CD4-positive, alpha-beta T cell treated with Interleukin-1 beta for 1 hour (primary cell): ENCODE measurements at places on chromosomes 6 and 20.
A peak's percentile ranks its signal among the peaks of the same experiment; 100 is the strongest.

DNA sequence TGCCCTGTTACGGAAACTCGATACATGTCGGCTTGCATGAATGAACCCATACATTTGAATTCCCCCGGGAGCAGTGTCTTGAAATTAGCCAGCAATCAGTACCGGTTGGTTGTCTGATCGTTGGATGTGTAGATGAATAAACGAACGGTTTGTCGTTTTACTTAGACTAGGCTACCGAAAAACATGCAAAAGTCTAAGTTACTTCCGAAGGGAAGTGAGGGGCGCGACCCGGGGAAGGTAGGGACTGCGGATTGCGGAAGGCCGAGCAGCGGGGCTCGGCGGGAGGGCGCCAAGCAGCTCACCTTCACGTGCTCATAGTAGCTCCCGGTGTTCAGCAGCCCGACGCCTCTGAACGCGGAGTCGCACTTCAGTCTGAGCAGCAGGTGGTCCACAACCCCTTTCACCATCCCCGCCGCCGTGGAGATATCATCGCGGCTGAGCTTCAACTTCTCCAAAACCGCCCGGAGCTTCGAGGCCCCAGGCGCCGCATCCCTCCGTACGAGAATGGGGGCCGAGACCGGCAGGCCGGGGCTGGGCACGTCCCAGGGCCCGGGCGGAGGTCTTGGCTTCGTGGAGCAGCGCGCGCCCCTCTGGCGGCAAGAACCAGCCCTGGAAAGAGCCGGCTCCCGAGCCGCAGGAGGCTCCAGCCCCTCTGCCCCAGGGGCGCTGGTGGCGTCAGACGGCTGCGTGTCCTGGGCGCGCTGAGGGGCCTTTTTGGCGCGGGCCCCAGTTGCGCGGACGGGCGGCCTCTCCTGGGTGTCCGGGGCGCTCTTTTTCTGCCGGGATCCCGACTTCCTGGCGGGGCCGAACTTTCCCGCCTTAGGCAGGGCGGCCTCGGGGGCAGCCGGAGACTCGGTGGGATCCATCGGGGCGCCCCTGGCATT, 632 bp downstream of the CGAS start:
- peak; percentile 45 for DNase-seq

DNA sequence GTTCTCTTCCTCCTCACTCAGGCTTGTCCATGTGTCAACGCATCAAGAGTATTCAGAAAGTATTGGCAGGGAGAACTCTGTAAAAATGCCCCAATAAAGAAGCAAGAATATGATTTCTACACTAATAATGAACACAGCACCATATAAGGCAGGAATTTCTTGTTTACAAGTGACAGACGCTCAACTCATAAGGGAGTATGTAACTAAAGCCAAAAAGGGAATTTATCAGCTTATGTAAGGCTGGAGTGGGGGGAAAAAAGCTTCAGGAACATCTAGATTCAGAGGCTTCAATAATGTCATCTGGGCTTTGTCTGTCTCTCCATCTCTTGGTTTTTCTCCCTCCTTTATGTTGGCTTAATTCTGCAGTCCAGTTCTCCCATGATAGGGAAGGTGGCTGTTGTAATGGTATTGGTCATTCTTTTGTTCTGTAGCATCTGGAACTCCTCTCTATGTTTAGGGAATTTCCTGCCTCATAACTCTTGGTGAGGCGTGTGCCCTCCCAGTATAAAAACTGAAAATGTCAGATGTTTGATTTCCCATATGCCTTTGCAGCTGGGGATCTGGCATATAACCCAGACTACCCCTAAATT, 125.1 kb upstream of the COL21A1 start:
- DNase-seq: no peak

- DNase-seq: no peak
Measured at GRCh38 chr6:148385379-148385778, 42.7 kb downstream of the SASH1 start.

DNA sequence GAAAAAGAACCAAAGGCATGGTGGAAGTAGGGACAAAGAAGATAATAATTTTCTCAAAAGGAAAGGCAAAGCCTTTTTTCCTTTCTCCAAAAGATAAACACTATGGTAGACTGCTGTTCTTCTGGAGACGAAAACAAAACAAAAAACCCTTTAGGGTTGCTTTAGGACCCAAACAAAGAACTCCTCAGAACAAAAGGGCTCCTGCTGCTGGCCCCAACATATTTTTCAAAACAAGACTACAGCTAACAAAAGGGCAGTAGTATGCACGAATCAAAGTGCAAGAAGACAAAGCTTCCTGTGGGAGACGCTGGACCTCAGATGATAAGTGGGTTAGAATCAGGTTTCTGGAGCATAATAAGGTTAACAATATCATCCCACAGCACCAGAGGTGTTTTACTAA, 15.8 kb downstream of the NCOA5 start:
- DNase-seq: no peak

- peak; percentile 36 for DNase-seq
Measured at GRCh38 chr6:26215585-26216358, 128.5 kb downstream of the HFE start.

- DNase-seq: no peak
Measured at GRCh38 chr6:7062451-7063162, 45.2 kb upstream of the RREB1 start.

- no peak for DNase-seq
Measured at GRCh38 chr20:5753814-5754213, 3.6 kb downstream of the SHLD1 start.

DNA sequence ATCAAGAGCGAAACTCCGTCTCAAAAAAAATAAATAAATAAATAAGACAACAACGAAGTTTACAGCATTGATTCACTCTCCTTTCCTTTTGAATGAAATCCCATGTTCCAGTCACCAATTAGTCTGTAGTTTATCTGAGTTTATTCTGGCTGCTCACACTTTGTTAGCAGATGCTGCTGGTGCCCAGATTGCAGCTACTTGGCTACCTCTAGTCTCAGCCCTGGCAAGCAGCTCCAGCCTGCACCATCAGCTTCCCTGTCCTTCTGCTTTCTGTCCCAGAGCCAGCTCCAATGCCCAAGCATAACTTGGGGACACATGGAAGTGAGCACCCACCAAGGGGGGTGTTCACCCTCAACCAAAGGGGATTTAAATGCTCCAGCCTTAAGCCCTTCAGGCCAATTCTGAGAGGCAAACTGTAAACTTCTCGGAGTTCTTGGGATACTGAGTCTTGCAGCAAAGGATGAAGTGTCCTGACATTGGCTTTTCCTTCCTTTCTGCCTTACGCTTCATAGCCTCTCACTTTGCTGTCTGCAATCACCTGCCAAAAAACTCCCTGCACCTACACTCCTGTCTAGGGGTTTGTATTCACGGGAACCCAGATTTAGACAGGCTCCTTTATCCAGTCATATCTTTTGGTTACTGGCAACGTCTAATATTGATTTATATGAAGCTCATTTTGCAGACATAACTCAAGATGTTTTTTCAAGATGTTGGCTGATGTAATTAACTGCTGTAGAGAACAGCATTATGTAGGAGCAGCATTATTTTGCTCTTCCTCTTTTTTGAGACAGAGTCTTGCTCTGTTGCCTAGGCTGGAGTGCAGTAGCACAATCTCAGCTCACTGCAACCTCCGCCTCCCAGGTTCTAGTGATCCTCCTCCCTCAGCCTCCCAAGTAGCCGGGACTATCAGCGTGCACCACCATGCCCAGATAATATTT, 9.8 kb upstream of the TASP1 start:
- DNase-seq: no peak

GRCh38 chr6:159090530-159091480, 46.0 kb upstream of the TAGAP start:
- DNase-seq: no peak

DNA sequence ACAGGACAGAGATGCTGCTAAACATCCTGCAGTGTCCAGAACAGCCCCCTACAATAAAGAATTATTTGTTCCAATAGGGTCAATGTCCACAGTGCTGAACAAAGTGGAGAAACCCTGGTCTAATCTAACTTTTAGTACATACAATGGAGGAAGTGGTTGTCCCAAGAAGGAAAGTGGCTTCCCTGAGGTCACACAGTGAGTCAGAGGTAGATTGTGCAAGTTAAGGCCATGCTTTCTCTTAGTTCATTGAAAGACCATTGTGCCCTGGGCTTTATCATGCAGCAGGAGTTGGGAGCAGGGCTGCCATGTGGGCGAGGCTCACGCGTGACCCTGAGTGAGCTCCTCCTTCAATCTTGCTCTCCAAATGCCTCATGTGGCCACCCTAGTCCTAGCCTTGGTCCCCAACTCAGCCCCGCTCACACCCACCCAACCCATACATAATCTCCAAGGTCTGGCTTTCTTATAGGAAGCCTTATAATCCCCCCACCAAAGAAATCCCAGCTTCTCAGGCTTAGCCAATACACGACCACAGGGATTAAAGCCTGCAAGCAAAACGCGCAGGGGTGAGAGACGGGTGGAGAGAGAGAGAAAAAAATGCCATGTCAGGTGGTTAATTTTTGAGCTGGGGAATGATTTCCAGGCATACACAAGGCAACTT, 19.9 kb downstream of the SLC13A3 start:
- DNase-seq: peak; percentile 64

GRCh38 chr20:62929051-62929538, 2.8 kb upstream of the DIDO1 start:
- peak; percentile 40 for DNase-seq

DNA sequence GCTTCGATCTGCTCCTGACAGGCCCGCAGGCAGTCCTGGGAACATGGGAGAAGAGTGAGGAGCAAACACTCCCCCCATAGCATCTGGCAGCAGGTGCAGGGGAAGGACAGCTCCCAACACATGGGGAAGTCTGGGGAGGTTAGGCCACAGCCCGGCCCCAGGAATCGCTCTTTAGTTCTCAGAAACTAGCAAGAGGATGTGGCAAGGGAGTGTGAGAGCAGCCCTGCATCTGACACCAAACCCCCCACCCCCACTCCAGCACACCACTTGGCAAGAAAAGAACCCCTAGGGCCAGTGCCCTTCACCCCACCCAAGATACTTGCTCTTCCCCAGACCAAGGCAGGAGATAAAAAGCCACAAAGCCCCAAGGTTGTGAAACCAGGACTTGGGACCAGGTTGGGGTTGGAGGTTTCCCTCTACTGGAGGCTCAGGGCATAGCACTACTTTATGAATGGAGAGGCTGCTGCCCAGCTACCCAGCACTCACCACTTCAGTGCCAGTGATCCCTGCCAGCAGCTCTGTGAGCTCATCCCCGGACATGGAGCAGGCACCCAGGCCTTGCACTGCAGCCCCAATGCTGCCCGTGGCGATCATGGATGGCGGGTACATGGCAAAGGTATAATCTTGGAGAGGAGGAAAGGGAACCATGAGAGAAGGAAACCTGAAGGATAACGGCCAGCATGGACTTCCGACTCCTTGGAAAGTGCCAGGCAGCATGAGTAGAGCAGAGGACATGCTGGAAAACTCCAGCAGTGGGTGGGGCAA, 5.4 kb downstream of the CCND3 start:
- DNase-seq: peak; percentile 88

- DNase-seq: no peak
Measured at GRCh38 chr6:402901-403658, 11.5 kb downstream of the IRF4 start.

DNA sequence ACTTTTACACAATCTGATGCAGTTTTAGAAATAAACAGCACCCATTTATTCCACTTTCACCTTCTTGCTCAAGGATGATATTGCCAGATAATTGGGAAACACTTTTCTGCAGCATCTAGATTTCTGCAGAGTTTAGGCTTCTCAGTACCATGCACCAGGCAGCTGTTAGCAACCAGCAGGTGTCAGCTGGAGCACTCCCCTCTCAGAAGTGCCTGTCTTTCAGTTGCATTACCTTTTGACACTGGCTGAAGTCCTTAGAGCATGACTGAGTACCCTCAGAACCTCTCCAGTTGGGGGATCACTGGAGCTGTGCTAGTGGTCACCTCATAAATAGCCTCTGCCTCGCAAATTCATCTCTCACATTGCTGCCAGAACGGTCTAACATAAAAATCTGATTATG, 91.2 kb downstream of the DNAH8 start:
- DNase-seq: no peak

DNA sequence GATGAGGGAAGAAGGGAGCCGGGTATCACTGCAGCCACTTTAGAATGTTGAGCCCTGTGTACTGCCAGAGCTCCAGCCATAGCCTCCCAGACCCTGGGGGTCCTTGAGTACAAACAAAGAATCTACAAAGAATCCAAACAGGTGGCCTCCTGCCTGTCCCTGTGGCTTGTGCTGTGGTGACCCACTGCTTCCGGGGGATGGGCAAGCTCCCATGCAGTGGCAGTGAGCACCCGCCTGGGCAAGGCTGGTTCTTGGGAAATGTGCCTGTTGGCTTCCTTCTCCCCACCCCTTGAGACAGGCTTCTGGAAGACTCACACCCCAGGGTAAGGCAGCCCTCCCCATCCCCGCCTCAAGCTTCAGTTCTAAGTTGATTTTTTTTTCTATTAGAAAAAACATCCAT, 13.9 kb downstream of the SIRPA start:
- DNase-seq: no peak

GRCh38 chr6:4008324-4009047, 70.5 kb downstream of the FAM217A start:
- DNase-seq: peak; percentile 66

- peak; percentile 34 for DNase-seq
Measured at GRCh38 chr6:119348096-119348747, 1.3 kb downstream of the MAN1A1 start.

DNA sequence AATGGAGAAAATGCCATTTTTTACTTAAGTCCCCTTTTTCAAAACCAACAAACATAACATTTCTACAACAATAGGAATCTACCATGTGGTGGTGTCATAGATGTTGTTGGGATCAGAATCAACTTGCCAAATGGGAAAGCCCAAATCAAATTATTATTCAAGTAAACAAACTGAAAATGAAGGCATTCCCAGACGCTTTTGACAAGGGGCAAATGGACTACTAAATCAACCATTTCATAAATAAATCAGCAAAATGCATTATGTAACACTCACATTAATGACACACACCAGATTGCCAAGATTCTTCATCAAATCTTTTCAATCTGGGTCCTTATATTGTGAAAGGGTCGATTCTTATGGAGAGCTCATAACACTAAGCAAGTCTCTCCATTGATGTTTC, 375.6 kb downstream of the KIF16B start:
- DNase-seq: no peak

GRCh38 chr6:139369068-139369467, 5.4 kb downstream of the CITED2 start:
- DNase-seq: no peak

DNA sequence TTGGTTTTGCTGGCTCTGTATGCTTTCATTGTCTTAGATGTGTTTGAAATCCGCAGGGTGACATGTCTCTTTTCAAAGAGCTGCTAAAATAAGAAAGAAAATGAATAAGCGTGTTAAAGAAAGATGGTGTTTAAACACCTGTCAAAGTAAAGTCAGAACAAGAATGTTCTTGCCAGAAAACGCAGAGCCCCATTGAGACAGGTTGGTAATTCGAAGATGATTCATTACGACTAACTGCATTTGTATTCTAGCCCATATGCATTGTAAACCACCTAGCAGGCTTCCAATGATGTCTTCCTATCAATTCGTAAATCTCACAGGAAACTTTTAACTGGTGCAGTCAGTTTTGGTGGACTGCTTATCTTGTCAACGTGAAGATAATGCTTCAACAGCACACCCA, 16.8 kb downstream of the PHACTR2 start:
- DNase-seq: no peak

DNA sequence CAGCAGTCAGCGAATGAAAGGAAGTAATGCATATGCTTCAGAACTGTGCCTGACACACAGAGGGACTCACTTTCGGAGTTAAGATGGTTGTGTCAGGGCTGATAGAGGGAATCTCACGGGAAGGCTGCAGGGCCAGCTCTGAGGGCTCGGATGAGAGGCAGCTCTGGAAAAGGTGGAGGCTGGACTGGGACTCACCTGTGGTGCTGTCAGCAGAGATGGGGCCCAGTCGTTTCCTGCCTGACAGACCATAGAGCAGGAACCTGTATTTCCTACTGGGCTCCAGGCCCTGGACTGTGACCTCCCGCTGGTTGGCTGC, 9.3 kb downstream of the CYP21A2 start:
- no peak for DNase-seq

GRCh38 chr6:36337814-36338213, 1.1 kb upstream of the BNIP5 start:
- DNase-seq: no peak
